ENCODE measurements at places on chromosomes 12 and 14.

GRCh38 chr12:54612225-54612750, 22.4 kb downstream of the LACRT start:
- DNase-seq = no peak

GRCh38 chr12:76080017-76080728, 4.3 kb downstream of the NAP1L1 start:
- DNase-seq = no peak

DNA sequence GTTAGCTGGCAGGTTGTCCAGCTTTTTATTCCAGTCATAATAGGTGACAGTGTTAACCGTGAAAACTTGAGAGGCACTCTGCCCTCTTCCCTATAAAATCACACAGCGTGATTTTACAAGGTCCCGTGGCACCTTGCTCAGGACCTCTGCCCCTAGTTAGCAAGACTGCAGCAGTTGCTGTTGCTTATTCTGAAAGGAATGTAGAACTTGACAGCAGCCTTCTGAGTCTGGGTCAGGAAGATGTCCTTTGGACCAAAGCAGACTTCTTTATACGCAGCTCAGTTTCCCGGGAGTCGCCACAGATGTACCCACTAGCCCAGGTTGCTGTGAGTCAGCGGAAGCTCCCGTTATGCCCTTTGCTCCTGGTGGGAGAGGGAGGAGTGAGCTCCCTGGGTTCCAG, 13.2 kb downstream of the PRKAB1 start:
- no peak for DNase-seq

GRCh38 chr14:89251061-89251460, 166.0 kb downstream of the FOXN3 start:
- no peak for DNase-seq
